ENCODE measurements at places on chromosomes 16 and 17.
A peak's percentile ranks its signal among the peaks of the same experiment; 100 is the strongest.

GRCh38 chr17:68383443-68384321 is 73.6 kb downstream of the WIPI1 start:
- DNase-seq = no peak

DNA sequence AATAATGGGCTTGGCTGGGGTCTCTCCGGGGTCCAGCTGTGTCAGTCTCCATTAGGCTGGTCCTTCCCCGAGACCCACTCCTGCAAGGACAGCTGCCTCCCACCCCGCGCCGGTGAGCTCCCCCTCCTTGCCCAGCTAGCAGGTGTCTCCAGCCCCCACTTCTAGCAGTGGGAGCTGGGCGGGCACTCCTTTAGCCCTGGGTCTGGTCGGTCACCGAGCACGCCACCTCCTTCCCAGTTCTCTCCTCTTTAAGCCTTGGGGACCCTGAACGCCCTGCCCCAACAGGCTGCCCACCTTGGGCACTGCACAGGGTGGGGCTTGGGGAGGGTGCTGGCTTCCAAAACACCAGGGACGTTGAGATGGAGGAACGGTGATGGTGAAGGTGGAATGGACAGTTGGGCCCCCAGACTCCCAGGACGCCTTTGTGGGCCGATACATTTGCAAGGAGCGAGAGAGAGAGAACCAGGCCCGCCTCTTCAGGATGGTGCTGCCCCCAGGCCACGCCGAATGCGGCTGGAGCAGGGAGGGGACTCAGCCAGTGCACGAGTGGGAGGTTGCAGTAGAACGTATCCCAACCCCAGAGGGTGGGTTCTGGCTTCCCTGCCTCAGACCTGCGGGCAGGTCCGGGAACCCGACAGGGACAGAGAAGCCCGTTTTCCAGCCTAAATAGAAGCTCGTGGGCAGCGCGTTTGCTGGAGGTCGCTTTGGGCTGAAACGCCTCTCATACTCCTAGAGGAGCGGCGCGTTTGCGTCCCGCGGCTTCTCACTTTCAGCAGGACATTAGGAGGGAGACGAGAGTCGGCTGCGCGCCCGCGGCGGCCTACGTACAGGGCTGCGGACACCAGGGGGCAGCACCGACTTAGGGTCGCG is 10.7 kb downstream of the TBX2 start:
- peak; percentile 36 for DNase-seq

DNA sequence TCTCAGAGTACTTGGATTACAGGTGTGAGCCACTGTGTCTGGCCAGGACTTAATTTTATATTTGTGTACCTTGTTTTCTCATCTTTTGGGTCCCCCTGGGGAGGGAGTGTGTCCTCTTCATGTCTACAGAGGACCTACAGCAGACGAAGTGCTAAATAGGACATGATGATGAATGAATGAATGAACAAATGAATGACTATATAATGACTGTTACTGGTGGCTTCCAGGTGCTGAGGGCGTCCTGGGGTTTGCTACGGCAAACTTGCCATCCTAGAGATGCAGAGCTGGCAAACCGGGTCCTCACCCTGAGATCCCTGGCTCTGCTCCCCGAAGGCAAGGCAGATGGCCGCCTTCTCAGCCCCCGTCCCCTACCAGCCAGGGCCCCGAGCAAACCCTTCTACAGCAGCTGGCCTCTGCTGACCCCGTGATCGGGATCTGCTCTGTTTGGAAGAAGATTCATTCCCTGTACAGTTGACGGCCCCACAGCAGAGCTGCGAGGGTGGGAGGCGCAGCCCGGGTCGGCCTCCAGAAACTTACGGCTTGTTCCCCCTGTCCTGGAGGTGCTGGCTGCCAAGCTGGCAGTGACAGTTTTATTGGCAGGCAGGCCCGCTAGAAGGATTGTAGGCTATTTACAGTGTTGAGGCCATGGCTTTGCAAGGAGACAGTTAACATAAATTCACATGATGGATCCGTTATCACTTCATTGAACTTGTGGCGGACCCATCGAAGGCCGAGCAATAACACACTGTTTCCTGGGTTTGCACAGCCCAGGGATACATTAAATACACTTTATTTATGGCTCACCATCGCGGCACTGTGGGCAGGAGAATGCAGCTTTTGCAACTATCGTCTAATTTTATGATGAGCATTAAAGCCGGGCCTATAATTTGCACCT is 197.7 kb upstream of the GSE1 start:
- no peak for DNase-seq

DNA sequence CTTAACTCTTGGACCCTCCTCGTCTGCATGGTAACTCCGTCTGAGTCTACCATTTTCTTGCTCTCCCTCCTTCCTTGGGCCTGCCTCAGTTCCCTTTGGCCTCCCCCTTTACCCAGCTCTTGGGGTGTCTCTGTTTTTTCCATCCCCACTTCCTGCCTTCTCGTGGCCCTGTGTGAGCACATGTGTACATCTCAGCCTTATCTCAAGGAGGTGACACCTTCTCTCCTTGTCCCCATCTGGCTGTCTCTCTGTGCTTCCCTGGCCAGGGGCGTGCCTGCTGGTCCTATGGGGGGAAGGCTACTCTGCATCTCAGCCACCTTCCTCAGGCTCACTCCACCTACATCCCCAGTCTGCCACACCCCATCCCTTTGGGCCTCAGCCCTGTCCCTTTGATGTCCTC is 6.6 kb downstream of the CTF1 start:
- DNase-seq = no peak

GRCh38 chr16:53678756-53679343 is 24.8 kb downstream of the RPGRIP1L start:
- no peak for DNase-seq

- DNase-seq = no peak
These were observed 191.5 kb upstream of the MAF start for GRCh38 chr16:79792076-79792475.

Measured in activated CD4-positive, CD25-positive, alpha-beta regulatory T cell treated with anti-CD3 and anti-CD28 coated beads, Interleukin-2, amount 50 U/mL, for 16 hours (primary cell).